ENCODE measurements at places on chromosomes 6 and 20.

- peak; percentile 54 for DNase-seq
Observed at GRCh38 chr6:38493931-38494547, 145.7 kb downstream of the BTBD9 start.

DNA sequence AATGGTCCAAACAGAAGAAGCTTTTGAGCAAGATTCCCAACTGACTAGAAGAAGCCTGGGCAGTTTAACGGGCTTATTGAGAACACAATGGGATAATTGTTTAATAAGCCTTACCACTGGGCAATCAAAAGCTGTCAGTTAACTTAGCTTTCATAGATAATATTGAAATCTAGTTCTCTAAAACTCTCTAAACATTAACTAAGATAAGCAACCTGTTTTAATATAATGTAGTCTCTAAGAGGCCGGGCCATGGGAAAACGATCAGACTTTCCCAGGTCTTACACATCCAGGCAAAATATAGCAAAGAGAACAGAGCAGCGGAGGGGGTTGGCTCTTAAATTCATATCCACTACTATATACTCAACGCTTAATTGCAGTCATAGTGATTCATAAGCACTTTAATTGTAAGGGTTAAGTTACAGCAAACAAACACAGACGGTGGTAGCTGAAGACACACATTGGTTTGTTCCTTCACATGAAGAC, 128.0 kb upstream of the FAM83B start:
- no peak for DNase-seq

DNA sequence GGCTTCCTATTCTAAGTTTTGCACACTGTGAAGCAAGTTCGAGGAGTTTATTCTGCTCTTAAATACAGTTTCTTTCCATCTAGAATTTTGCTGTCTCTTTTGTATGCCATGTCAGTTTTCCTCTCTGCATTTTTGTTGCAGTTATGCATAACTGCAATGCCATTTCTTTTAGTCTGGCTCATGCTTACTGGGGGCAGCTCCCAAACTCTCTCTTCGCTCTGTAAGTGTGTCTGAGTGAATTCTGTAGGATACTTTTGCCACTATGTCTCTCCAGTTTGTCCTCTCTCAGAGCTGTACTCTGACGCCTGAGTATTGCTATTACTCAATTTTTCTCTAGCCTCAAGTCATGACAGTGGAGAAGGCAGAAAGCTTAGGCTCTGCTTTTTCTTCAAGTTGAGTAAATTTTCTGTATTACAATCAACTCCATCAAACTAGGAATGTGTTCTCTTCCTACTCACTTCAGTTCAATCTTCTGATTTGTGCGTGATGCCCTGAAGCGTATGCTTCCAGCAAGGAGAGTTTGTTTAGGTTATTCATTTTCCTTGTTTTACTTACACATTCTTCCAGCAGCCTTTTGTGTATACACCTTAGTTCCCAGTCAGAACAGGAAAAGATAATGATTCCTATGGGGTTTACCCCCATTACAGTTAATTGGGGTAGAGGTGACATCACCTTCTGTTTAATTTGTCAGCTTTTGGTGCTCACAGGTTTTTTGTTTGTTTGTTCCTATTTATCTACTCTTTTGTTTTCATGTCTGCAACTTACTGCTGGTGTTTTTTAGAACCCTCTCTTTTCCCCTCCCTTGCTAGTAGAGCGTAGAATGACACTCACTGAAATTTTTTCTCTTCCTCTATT, 430.9 kb downstream of the BCKDHB start:
- DNase-seq: no peak

DNA sequence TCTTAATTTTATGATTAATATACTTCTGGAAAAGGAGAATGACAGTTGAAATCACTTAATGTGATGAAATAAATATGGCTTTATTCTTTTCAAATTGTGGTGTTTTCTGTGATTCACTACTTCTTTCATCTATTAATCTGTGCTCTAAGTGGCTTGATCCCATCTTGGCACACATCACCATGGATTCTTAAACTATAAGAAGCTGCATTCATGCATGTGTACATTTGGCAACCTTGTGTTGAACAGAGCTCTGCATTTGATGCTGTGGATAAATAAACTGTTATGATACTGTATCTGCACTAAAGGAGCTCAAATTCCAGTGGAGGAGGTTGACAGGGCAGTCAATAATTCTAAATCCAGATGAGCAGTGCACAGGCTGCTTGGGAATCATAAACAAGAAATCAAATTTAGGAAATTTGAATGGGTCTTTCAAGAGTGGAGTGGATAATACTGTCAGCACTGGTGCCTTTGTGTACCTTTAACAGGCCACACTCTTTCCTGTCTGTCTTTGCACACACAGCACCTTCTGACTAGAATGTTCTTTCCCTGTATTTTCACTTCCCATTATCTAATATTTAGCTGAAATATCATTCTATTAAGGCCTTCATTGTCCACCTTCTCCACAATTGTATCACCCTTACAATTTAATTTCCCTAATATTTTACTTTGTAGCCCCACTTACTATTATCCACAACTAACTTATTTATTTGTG, 252.9 kb downstream of the GRM1 start:
- DNase-seq: no peak

DNA sequence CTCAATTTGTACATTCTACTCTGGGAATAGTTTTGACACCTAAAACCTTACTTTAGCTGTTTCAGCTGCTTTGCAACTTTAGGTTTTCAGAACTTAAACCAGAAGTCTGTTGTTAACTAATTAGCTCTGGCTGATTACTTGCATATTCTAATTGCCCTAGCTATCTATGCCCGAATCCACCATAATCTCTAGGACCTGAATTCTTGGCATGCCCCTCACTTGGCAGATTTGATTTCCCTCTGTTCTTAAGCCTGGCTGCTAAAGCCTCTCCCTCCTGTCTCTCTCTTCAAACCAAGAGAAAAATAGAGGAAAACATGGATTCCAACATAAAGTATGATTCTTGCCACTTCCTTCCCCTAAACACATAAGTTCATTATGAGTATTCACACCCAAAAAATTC, 35.0 kb upstream of the LIN28B start:
- DNase-seq: no peak

- no peak for DNase-seq
Observed at GRCh38 chr20:33475381-33476152, 14.3 kb upstream of the CBFA2T2 start.

- DNase-seq: no peak
Observed at GRCh38 chr6:88870717-88871330, 92.6 kb downstream of the RNGTT start.

DNA sequence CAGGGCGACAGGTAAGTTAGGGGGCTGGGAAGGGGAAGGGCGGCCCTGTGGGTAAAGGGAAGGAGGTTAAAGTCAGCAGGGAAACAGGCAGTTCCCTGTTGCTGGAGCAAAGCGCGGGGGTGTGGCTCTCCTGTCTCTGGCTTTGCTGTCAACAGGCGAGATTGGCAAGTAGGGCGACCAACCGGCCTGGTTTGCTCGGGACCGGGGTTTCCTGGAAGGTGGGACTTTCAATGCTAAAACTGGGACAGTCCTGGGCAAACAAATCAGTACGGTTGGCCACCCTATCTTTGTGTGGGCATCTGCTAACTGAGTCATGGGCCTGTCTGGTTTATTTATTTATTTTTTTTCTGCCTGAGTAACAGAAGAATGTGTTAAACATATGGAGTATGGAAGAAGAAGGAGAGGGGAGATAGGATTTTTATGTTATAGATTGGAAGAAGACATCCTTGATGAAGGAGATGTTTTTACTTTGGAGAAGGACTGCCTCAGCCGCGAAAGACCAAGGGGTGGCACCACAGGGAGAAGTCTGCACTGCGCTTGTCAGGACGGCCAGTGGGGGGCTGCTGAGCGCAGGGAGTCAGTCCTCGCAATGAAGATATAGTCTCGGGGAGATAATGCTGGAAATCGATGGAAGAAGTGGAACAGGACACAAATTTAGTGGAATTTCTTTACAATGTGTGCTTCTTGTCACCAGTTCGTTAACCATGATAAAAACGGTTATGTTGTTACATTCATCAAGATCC, 43.4 kb upstream of the ESR1 start:
- DNase-seq: no peak

- no peak for DNase-seq
Observed at GRCh38 chr6:101257163-101257562, 136.3 kb upstream of the GRIK2 start.

DNA sequence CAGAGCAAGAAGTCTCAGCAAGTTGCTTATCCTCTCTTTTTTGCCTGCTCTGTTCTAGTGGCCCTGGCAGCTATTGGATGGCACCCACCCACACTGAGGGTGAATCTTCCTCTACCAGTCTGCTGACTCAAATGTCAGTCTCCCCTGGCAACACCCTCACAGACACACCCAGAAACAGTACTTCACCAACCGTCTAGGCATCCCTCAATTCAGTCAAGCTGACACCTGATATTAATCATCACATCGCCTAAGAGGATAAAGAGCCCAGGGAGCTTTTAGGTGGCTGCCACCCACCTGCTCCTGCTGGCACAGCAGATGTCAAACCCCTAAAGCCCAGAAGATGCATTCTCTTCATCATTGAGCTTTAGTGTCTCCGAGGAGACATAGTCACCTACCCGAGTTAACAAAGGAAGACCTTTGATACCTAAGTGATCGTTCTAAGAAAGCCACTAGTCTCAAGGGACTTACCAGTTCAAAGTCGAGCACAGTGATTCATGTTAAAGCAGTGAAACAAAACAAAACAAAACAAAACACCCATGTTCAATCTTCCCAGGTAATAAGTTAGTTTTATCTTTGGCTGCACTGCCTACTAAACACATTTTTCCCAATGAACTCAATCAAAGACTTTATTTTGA, 97.7 kb upstream of the KCNQ5 start:
- no peak for DNase-seq

DNA sequence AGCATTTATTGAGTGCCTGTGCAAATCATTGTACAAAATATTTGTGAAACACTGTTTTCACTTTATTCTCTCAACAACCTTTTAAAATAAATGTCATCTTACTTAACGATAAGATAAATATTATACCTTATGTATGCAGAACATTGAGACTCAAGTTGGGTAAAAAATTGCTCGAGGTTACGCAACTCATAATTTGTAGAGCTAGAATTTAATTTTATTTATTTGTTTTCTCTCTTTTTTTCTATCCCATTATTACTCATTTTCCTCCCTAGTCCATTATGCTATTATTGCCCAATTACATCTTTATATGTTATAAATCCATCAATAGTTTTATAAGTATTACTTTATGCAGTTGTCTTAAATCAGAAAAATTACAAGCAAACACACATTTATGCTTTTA, 77.4 kb upstream of the ELOVL5 start:
- no peak for DNase-seq

DNA sequence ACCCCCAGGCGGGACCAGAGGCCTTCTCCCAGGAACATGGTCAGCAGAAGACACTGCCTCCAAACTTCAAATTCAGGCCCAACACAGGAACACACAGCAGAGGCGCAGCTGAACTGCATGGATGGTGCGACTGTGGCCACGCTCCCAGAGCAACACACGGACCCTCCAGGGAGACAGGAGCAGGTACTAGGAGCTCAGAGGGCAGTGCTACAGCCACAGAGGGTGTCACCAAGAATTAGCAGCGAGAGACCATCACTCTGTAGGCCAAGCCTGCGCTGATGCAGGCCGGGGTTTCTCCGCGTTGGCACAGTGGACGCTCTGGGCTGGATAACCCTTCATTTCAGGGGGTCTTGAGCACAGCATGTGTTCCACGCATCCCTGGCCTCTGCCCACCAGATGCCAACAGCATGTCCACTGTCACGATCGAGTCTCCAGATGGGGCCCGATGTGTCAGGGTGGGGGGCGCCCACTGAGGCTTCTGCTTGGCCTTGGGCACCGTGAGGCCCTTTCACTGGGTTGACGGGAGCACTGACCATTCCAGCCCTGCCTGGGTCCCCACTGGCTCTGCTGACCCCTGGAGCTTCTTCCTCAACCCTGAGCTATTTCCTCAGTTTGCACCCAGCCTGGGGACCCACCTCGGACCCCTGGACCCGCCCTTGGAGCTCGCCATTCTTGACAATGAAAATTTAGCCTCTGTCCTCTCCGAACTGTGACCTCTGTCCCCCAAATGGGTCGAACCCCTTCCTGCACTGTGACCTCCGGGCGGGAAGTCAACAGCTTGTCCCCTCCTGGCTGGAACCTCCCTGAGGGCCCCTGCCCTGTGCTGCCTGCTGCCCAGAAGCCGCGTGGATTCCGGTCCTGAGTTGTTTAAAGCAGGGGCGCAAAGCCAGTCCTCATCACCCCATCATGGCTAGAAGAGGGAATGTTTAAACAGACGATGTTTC, 239.4 kb downstream of the DLL1 start:
- no peak for DNase-seq

- no peak for DNase-seq
Observed at GRCh38 chr6:106087548-106088325, 1.6 kb downstream of the PRDM1 start.

DNA sequence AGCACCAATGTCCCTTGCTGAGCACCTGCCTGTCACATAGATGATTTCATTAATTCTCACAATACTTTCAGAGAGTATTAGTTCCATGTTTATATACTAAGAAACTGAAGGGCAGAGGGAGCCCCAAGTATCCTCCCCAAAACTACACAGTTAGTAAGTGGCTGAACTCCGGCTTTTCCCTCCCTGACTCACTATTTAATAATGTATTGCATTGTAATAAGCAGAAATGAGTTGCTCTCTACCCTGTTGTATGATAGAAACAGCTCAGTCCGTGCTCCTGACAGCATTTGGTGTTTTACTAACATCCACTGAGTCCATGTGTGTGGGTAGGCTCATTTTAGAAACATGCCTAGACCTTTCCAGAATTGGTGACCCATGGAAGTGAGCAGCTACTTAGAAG, 76.8 kb downstream of the OLIG3 start:
- no peak for DNase-seq

GRCh38 chr6:1608222-1609040, 1.3 kb upstream of the FOXC1 start:
- DNase-seq: no peak

DNA sequence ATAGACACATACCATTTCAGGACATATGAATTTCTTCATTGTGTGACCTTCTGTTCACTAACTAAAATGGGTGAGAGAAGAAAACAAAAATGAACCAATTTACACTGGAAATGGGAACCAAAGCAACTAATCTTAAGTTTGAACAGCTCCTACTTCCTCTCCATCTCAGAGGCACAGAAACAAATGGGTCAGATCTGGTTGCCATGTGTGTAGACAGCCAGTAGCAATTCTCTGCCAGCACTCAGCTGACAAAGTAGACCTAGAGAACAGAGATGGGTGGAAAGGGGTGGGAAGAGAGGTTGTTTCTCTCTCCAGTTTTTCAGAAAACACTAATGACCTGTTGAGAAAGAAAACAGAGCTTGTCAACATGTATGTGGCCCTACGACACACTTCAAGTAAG, 14.3 kb upstream of the POPDC3 start:
- no peak for DNase-seq

DNA sequence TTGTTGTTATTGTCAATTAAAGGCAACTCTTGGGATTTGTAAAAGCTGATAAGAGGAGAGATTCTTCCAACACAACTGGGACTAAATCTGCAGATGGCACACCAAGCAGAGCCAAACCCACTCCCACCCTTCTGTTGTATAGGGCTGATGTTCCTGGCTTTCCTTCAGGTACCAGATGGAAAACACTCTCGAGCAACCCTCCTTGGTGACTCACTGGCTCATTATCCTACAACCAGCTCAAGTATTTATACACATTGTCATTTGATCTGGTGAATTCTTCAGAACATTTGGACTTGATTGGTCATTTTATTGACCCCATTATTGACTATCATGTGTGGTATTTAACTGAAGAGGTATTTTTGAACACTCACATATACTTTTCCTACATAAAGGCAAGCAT, 190.3 kb upstream of the PCSK2 start:
- no peak for DNase-seq

Data from activated B cell treated with CpG ODN at 0.5 μM for 24 hours (primary cell).